ENCODE measurements at places on chromosomes 7 and 10. TPM values are rescaled to one million over a fixed set of nuclear protein-coding genes. Genes with fewer than 3 reads are reported as not detected.

GRCh38 chr10:101291331-101292193 is 62.3 kb upstream of the LBX1 start:
- no peaks in the 10 kb centered on the region for H3K36me3 ChIP-seq
- DNase-seq, result peak; percentile 34
- peak overlapping the region; percentile 79 for H3K4me3 ChIP-seq
- peaks cover 13% of the 10 kb centered on the region for H3K4me1 ChIP-seq
- no peak overlapping the region for H3K27ac ChIP-seq
- H3K27me3 ChIP-seq, result peaks cover 64% of the 10 kb centered on the region

GRCh38 chr7:137402536-137403352 is 59.2 kb upstream of the PTN start:
- no peak overlapping the region for H3K27ac ChIP-seq
- no peaks in the 10 kb centered on the region for H3K4me1 ChIP-seq
- no peak for DNase-seq

DNA sequence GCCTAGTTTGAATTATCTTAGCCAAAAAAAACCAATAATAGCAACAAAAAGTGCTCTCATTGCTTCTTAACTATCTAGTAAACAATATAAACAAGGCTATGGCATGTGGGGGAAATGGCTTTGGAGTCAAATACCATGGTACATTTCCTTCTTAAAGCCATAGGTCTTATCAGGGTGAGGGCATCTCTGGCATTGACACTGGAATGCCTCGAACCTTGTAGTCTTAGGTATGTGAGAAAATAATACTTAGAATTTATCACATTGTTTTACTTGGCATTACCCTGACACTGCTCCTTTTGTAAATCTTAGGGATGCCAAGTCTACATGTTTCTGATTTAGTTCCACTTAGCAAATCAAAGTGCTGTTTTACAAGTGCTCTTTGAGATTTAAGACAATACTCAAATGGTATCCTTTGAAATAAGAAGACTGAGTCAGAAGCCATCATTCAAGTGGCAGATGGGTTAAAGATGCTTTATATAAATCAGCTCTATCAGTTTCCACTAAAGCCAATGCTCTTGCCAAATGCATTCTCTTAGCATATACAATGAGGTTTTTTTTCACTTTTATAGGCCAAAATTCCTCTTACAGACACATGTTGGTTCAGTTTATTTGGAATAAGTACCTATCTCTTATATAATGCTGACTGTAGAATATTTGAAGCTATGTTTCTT is 155.2 kb downstream of the HPSE2 start:
- no peak overlapping the region for H3K27ac ChIP-seq
- H3K4me3 ChIP-seq, result no peak overlapping the region
- H3K27me3 ChIP-seq, result peaks cover 8% of the 10 kb centered on the region
- no peaks in the 10 kb centered on the region for H3K36me3 ChIP-seq
- DNase-seq, result no peak

GRCh38 chr10:96512524-96513304 is 1.0 kb downstream of the TLL2 start:
- no peaks in the 10 kb centered on the region for H3K36me3 ChIP-seq
- peaks cover 26% of the 10 kb centered on the region for H3K4me1 ChIP-seq
- DNase-seq, result no peak
- peaks cover 11% of the 10 kb centered on the region for H3K27me3 ChIP-seq
- peak overlapping the region; percentile 83 for H3K4me3 ChIP-seq

SPDYE16 gene
- 0.59 TPM for total RNA-seq

SLC16A12 gene
- total RNA-seq, result not detected

DNA sequence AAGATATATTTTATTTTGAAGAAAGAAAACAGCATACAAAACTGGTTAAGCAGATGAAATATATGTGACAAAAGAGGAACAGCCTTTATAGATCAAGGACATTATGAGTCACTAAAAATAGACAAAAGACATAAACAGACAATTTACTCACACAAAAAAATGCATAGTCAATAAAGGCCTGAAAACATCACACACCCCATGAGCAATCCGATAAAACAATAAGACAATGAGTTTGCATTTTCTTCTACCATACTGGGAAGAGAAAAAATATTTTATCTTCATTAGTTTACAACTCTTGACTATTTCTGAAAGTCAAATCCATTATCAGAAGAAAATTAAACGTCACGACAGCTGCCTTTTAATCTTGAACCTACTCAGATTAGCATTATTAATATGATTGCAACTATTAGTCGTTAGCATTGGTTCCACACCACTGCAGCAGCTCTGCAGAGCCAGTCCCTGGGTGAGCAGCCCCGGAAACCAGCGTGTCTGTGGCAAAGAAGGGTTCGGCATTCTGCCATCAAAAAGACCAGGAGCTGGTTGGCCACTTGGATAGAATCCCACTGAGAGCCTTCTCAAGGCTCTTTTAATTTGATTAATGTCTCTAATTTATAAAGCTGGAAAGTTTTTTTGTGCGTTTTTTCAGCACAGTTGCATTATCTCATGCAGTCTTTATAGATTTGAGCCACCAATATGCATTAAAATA is 305.4 kb upstream of the SHH start:
- no peaks in the 10 kb centered on the region for H3K4me1 ChIP-seq
- no peaks in the 10 kb centered on the region for H3K36me3 ChIP-seq
- no peak overlapping the region for H3K4me3 ChIP-seq
- H3K27me3 ChIP-seq, result no peaks in the 10 kb centered on the region
- H3K27ac ChIP-seq, result no peak overlapping the region

CPEB3 gene
- 2.5 TPM for total RNA-seq

- no peak for DNase-seq
- H3K4me1 ChIP-seq, result no peaks in the 10 kb centered on the region
- no peak overlapping the region for H3K27ac ChIP-seq
- H3K36me3 ChIP-seq, result no peaks in the 10 kb centered on the region
- no peak overlapping the region for H3K4me3 ChIP-seq
Observed at GRCh38 chr10:81034383-81034782, 496.7 kb downstream of the SH2D4B start.

- H3K27me3 ChIP-seq, result no peaks in the 10 kb centered on the region
- DNase-seq, result no peak
- H3K4me3 ChIP-seq, result no peak overlapping the region
- H3K4me1 ChIP-seq, result peaks cover 20% of the 10 kb centered on the region
Observed at GRCh38 chr10:94423627-94424026, 21.3 kb downstream of the TBC1D12 start.

OPN1SW gene
- not detected for total RNA-seq

- H3K27me3 ChIP-seq, result no peaks in the 10 kb centered on the region
- peaks cover 87% of the 10 kb centered on the region for H3K36me3 ChIP-seq
- H3K4me3 ChIP-seq, result no peak overlapping the region
- peaks cover 10% of the 10 kb centered on the region for H3K4me1 ChIP-seq
- H3K27ac ChIP-seq, result peak overlapping the region; percentile 26
Observed at GRCh38 chr7:130887957-130888371, 154.0 kb upstream of the KLF14 start.

DNA sequence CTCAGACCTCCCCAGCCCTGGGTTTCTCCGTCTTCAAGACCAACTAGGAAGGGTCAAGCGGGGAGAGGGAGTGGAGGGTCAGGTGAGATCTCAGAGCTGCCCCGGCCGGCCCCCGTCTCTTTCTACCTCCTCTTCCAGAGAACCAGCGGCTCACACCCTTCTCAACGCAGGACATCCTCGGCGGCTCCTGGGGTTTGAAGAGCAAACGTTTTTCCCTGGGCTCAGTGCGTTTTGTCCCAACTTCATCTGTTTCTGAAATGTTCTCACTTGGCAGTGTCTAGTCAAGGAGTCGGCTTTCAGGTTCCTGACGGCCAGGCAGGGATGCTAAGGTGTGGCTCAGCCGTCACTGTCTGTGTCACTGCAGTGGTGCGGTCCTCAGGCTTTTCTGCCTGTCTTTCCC is 416.4 kb upstream of the FOXK1 start:
- no peaks in the 10 kb centered on the region for H3K4me1 ChIP-seq
- no peaks in the 10 kb centered on the region for H3K36me3 ChIP-seq
- H3K27me3 ChIP-seq, result no peaks in the 10 kb centered on the region
- no peak overlapping the region for H3K4me3 ChIP-seq
- DNase-seq, result no peak
- no peak overlapping the region for H3K27ac ChIP-seq

CHRM2 gene
- not detected for total RNA-seq

GRCh38 chr10:63204667-63205391 is 71.7 kb downstream of the NRBF2 start:
- no peaks in the 10 kb centered on the region for H3K27me3 ChIP-seq
- no peak for DNase-seq
- peak overlapping the region; percentile 46 for H3K27ac ChIP-seq
- peaks cover 69% of the 10 kb centered on the region for H3K36me3 ChIP-seq
- peaks cover 63% of the 10 kb centered on the region for H3K4me1 ChIP-seq

DNA sequence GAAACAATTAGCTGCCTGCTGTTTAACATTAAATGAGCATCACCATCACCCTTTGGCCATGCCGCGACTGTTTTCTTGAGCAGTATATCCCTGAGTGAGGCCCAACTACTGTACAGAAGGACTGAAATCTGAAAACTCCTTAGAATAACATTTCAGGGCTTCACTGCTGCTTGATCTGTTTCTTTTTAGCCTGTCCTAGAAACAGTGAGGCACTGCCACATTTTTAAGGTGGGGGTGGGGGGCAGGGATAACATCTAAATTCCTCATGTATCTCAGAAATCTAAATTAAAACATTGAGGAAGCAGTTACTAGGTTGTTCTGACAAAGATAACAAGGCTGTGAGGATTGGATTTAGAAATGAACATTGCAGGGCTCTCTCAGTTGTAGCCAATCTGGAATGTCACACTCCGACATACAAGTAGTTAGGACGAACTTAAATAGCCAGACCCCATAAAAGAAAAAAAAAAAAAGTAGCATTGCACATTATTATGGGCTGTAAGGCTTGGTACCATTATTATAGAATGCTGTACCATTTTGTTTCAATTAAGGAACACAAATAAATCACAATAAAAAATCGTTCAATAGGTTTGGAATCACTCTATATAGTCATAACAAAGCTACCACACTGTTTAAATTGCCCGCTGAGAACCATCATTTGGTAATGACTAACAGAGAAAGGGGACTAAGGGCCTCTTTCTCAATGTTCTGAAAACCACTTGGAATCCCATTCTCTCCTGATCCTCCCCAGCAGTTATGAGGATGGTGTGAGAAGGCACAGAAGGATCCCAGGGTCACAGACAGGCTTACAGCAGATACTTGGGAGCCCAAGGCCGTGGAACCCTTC is 256.1 kb downstream of the INHBA start:
- no peak overlapping the region for H3K4me3 ChIP-seq
- H3K27me3 ChIP-seq, result no peaks in the 10 kb centered on the region
- no peak for DNase-seq
- no peaks in the 10 kb centered on the region for H3K4me1 ChIP-seq
- H3K27ac ChIP-seq, result no peak overlapping the region
- H3K36me3 ChIP-seq, result no peaks in the 10 kb centered on the region

DNA sequence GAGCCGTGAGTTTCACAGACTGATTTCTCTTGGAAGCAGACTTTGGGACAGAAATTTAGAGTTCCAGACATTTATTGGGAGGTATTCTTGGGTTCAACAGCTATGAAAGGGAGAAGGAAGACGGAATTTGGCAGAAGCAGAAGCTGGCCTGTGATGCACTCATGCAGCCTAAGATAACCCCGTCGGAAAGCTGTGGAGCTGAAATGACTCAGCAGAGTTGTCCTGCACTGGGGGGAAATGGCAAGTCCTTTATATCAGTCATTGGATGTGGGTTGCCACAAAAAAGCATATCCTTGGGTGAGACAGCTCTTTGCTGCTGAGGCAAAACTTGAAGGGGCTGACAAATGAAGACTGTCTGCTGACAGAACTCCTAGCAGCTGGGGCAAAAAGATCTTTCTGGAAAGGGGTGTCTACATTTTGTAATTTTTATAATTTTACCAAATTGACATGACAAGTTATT is 11.5 kb upstream of the MICU1 start:
- no peaks in the 10 kb centered on the region for H3K27me3 ChIP-seq
- no peak overlapping the region for H3K27ac ChIP-seq
- no peaks in the 10 kb centered on the region for H3K4me1 ChIP-seq
- no peak overlapping the region for H3K4me3 ChIP-seq
- no peaks in the 10 kb centered on the region for H3K36me3 ChIP-seq
- DNase-seq, result no peak

GRCh38 chr7:156655983-156656382 is 15.4 kb downstream of the RNF32 start:
- no peaks in the 10 kb centered on the region for H3K4me1 ChIP-seq
- no peaks in the 10 kb centered on the region for H3K36me3 ChIP-seq
- no peak overlapping the region for H3K27ac ChIP-seq
- DNase-seq, result no peak
- H3K4me3 ChIP-seq, result no peak overlapping the region
- H3K27me3 ChIP-seq, result peaks cover 6% of the 10 kb centered on the region

DNA sequence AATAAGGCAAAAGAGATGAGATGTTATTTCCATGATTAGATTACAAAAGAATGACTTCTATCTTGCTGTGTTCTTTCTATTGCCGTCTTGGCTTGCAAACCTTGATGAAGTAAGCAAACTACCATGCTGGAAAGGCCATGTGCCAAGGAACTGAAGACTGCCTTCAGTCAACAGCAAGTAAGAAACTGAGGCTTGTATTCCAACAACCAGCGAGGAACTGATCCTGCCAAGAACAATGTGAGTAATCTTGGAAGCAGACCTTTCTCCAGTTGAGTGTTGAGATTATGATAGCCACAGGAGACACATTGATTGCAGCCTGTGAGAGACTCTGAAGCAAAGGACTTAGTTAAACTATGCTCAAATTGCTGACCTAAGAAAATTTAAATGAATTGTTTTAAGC is 164.6 kb upstream of the GRM3 start:
- no peaks in the 10 kb centered on the region for H3K36me3 ChIP-seq
- no peak overlapping the region for H3K4me3 ChIP-seq
- H3K27me3 ChIP-seq, result no peaks in the 10 kb centered on the region
- no peaks in the 10 kb centered on the region for H3K4me1 ChIP-seq

- no peak for DNase-seq
- H3K4me1 ChIP-seq, result no peaks in the 10 kb centered on the region
- no peak overlapping the region for H3K4me3 ChIP-seq
- no peaks in the 10 kb centered on the region for H3K27me3 ChIP-seq
Observed at GRCh38 chr10:127398140-127398970, 150.8 kb upstream of the NPS start.

DNA sequence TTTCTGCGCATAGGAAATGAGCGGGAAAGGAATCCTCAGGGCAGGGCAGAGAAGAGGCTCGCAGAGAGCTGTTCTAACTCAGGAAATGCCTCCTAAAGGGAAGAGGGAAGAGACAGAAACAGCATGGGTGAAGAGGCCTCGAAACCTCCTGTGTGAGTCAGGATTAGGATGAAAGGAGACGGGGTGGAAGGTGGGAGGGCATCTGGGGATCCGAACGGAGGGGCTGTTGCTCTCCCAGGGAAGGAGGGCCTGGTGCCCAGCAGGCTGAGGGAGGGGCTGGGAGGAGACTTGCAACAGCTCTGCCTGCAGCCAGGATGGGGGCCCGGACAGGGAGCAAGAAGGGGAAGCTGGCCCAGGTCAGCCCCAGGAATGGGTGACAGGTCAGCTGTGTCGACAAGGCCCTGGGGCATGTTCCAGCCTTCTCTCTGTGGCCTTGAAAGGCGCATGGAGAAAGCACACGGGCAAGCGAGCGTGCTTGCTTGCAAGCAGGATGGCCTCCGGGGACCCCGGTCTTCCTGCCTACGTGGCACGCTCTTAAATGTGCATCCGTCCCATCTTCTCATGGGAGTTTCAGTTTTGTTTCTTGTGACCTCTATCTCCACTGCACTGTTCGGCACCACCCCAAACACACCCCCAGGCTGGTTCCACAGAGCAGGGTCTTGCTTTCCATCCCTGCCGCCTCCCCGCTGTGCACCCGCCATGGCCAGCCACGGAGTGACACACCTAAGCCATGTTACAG is 63.5 kb downstream of the HIPK2 start:
- DNase-seq, result peak; percentile 42
- peak overlapping the region; percentile 75 for H3K4me3 ChIP-seq
- peaks cover 25% of the 10 kb centered on the region for H3K36me3 ChIP-seq
- H3K27ac ChIP-seq, result peak overlapping the region; percentile 82
- H3K27me3 ChIP-seq, result no peaks in the 10 kb centered on the region
- H3K4me1 ChIP-seq, result peaks cover 28% of the 10 kb centered on the region

CHST3 gene
- total RNA-seq, result not detected

GRCh38 chr7:83613232-83613631 is 35.7 kb downstream of the SEMA3E start:
- no peaks in the 10 kb centered on the region for H3K4me1 ChIP-seq
- no peak for DNase-seq
- no peaks in the 10 kb centered on the region for H3K27me3 ChIP-seq
